Heart left ventricle (tissue), 16 donors: ENCODE measurements at places on chromosomes 2 and 18.

- no peak for DNase-seq
Measured at GRCh38 chr2:15990151-15991101, 50.1 kb downstream of the MYCN start.

GRCh38 chr18:47881752-47882455 is 48.6 kb downstream of the SMAD2 start:
- DNase-seq = no peak

- DNase-seq = peak; percentile 89
Measured at GRCh38 chr18:9017167-9017904, 85.2 kb upstream of the NDUFV2 start.

DNA sequence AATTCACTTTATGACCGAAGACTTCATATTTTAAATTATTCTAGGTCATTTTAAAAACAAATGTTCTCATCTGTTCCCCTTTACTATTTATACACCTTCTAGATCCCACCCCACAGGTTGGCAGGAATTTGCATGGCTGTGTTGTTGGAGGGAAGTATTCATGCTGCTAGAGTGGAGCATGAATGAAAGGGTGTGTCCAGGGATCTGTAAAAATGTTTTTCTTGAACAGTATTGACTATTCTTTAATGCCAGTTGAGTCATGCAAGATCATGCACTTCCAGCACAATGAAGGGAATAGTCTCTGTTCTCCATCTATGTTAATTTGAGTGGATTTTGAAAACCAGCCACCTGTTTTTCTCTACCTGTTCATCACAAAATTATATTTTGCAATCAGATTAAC is 52.0 kb upstream of the COL3A1 start:
- no peak for DNase-seq
